ENCODE measurements at places on chromosomes 3 and 15.

DNA sequence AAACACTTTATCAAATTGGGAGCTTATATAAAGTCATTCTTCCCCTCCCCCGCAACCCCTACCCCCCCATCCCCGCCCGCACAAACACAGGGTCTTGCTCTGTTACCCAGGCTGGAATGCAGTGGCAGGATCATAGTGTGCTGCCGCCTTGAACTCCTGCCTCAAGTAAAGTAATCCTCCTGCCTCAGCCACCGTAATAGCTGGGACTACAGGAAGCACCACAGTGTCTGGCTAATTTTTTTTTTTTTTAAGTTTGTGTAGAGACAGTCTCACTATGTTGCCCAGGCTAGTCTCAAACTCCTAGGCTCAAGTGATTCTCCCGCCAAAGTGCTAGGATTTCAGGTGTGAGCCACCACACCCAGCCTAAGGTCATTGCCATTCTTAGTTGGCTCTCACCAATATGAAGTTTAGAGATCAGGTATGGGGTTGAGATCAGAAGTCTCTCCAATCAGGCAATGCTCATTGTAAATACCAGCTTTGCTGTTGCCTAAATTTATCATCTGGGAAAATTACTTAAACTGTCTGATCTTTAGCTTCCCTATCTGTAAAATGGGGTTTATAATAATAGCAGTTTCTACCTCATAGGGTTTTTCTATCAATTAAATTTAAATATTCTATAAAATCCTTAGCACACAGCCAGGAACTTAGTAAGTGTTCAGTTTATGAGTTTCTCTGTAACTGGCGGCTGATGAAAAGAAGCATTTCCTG is 60.3 kb downstream of the TGFBR2 start:
- no peak for DNase-seq

DNA sequence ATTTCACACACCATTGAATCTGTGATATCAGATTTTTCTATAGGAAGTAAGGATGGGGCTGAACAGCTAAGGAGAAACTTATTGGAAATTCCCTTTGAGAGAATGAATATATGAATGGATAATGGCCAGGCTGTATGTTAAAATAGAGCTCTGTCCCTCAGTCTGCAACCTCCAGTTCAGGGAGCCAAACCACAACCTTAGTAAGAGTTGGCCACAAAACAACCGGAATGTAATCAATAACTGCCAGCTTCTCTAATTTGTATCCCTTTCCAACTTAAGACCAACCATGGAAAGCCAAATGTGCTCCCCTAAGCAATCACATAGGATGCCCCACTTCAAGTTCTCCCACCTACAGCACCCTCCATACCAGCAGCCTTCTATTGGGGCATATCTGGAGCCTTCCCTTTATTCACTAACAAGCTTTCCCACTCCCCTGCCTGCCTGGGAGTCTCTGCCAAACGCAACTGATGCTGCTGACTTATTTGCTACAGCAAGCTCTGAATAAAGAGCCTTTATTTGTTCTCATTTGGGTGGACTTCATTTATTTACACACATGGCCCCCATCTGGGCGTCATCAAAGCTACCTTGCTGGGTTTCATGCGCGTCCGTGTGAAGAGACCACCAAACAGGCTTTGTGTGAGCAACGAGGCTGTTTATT is 75.4 kb upstream of the LARS2 start:
- no peak for DNase-seq

DNA sequence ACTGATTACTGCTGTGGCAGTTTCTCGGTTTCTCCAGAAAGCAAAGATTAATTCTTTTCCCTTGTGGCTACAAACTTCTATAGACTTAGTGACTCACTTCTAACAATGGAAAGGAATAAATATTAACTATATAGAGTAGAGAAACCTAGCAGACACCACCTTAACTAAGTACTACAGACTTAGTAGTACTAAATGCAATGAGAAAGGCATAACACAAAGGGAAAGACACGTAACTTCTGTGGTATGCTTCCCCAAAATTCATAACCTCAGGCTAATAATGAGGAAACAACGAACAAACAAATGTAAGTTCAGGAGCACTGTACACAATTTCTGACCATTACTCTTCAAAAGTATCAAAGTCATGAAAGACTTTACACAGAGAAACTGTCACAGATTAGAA is 31.2 kb downstream of the ATG3 start:
- no peak for DNase-seq

GRCh38 chr3:50676031-50676705 is 1.4 kb downstream of the DOCK3 start:
- DNase-seq, result no peak

DNA sequence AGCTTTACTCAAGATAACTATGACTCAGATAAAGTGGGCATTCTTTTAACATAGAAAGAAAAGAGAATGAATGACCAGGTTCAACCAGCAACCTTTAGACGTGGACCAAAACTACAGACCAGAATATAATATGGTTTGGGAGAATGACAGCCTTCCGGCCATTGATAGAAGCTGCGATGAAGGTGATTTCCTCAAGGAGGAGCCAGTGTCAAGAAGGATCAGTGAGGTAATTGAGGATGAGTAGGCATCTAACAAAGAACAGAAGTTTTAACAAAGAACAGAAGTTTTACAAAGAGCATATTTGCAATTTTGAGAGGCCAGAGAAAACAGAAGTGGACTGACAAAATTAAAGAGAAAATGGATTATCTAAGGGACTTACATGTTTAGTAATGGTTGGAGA is 289.0 kb upstream of the AGTR1 start:
- no peak for DNase-seq

- no peak for DNase-seq
These were observed 626.1 kb downstream of the CADM2 start for GRCh38 chr3:85584779-85585356.

- peak; percentile 51 for DNase-seq
These were observed 186.7 kb downstream of the NSUN3 start for GRCh38 chr3:94249491-94250079.

- DNase-seq, result no peak
These were observed 11.5 kb downstream of the HTD2 start for GRCh38 chr3:58317811-58318210.

DNA sequence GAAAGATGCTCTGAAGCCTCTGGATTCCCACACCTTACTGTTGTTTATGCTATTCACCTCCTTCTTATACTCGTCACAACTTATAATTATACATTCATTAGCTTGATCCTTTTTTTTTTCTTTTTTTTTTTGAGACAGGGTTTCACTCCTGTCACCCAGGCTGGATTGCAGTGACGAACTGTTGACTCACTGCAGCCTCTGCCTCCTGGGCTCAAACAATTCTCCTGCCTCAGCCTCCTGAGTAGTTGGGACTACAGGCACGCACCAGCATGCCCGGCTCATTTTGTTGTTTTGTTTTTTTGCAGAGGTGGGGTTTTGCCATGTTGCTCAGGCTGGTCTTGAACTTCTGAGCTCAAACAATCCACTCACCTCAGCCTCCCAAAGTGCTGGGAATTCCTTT is 143.6 kb downstream of the PLCL2 start:
- DNase-seq, result no peak

DNA sequence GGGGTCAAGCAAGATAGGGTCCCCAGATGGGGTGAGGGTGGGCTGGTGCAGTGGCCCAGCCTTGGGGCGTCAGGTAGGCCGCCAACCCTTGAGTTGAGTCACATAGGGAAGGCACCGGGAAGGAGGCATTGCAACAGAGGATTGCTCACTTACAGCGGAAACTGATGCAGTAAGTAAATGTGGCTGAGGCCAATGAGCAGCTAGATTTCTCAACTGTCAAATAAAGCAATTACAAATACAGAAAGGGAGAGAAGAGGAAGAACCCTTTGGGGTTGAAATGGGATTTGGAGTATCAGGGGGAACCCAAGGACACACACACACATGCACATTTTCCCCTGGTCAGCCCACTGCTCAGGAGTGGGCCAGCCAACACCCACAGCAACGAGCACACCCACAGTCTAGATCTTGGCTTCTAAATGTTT is 44.0 kb downstream of the CHSY1 start:
- no peak for DNase-seq

GRCh38 chr3:25033407-25034029 is 394.5 kb upstream of the RARB start:
- DNase-seq, result peak; percentile 30

DNA sequence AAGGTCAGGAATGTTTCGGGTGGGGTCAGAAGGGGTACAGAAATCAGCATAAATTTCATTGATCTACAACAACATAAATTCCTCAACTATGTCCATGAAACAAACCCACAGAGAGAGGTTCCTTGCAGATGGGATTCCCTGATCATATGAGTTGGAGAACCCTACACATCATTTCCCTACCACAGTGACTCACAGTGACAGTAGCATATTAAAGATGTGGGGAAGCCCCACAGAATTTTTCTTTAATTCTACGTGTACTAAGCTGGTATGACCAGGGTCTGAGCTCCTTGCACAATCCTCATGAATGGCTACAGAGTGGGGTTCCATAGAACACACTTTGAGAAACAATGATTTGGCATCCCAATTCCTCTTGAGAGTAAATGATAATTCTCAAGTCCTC is 116.9 kb upstream of the RAD18 start:
- DNase-seq, result no peak

- no peak for DNase-seq
These were observed 145.0 kb downstream of the ADAM10 start for GRCh38 chr15:58604455-58604923.

- no peak for DNase-seq
These were observed 238.1 kb upstream of the STT3B start for GRCh38 chr3:31294430-31295149.

DNA sequence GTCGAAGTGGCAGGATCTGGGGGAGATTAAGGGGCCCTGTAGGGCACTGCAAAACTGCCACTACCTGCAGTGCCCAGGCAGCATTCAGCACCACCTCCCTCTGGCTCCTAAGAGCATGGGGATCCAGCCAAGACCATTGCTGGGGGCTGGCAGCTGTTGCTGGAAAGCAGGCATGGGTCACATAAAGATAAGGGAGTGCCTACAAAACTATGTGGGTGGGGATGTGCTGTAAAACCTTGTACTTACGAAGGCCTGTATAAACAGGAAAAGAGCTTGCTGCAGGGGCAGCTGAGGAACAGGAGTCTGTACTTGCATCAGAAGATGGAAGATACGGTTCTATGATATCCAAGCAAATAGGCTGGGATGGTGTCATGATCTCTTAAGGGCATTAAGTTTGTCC is 27.1 kb downstream of the IL20RB start:
- no peak for DNase-seq

DNA sequence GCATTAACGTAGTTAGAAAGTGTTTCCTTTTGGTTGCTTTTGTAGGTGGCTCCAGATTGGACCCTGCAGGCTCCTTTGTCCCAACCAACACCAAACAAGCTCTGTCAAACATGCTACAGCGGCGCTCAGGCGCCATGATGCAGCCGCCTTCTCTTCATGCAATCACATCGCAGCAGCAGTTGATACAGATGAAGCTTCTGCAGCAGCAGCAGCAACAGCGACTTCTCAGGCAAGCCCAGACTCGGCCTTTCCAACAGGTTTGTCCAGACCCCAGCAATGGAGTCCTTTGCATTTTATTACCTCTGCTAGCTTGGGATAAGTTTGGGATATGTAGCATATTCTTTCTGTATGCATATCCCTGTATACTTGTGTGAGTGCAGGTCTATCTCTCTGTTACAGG is 10.1 kb upstream of the P2RY12 start:
- no peak for DNase-seq

DNA sequence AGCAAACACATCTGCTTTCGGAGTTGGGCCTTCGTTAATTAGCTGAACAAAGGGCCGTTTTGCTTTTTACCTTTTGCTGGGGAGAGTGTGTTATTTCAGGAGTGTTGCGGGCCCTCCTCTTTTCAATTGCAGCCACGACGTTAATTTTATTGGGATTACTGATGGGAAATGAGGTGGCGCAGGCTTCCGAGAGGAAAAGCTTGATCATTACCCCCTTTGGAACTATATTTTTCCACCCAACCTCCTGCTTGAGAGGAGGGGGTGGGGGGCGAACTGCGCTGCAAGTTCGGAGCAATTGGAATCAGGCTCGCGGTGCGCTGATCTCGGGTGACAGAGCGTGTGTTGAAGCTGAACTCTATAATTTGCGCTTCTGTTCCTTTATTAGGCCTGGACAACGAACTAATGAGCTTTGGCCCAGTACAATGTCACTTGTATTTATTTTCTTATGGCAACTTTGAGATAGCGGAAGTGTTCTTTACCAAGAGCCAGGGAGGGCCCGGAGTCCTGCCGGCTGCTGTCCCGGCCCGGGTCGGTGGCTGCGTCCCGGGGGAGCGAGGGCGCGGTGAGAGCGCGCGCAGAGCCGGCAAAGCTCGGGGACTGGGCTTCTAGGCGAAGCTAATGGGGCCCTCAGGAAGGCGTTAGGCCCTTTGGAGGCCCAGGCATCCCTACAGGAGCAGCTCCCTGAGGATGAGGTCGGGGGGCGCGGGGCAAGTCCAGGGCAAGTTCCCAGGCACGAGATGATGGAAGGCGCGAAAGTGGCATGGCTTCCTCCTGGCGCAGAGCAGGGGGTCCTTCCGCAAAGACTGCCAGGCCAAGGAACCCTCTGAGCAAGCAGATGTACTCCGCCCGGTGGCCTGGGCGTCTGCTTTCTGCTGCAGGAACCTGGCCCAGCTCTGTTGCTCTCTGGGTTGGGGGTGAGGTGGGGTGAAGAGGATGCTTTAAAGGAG is 12.9 kb downstream of the NR2F2 start:
- DNase-seq, result no peak

GRCh38 chr3:195059006-195059350 is 212.0 kb downstream of the XXYLT1 start:
- DNase-seq, result no peak

Data from NCI-H146 (cell line).